Aorta (tissue), 5 donors: ENCODE measurements at places on chromosomes 11 and 22. TPM values are rescaled to one million over a fixed set of nuclear protein-coding genes. Genes with fewer than 3 reads are reported as not detected.

Gene HTR3A
- total RNA-seq = not detected

GRCh38 chr11:12453243-12453642 lies 75.9 kb downstream of the PARVA start:
- DNase-seq = no peak

GRCh38 chr11:112410325-112410724 lies 149.7 kb upstream of the PLET1 start:
- DNase-seq = no peak

GRCh38 chr11:75572744-75573143 lies 10.7 kb downstream of the SERPINH1 start:
- no peak for DNase-seq

GRCh38 chr11:13310443-13310842 lies 32.9 kb downstream of the BMAL1 start:
- no peak for DNase-seq

Gene MS4A6E
- 1.3 TPM for total RNA-seq

Gene MPST
- 38.6 TPM for total RNA-seq
